ENCODE measurements at places on chromosomes 13 and 19. TPM values are rescaled to one million over a fixed set of nuclear protein-coding genes. Genes with fewer than 3 reads are reported as not detected.

Gene BST2
- total RNA-seq, result 147 TPM

Gene PEG3
- total RNA-seq, result not detected

Gene CEACAM3
- total RNA-seq, result not detected

DNA sequence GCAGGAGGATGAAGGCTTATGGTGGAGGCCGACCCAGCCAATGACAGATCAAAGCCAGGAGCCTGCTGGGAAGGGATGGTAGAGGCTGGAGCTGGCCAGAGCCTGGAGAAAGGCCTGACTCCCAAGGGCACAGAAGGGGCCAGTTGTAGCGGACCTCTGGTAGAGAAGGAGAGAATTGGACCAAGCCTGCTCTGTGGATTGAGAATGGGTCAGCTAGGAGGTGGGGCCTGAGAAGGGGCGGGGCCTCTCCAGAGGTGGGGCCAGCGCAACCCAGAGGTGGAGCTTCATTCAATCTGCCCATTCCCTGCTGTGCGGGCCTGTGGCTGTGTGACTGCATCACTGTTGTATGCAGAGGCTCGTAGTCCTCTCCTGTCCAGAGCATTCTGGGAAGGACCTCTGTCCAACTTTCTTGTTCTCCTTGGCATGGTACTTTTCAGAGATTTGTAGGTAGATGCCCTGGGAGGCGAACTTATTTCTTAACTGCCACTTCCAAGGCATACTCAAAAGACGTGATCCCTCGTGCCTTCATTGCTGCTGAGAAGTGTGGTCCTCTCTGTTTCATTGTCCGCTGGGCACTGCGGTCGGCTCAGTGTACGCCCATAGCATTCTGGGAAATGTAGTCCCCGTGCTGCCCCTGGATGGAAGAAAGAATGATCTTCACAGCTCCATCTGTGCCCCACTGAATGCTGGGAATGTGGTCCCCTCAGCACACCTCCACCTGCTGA is 6.7 kb downstream of the GRIN2D start:
- peak; percentile 93 for DNase-seq

- no peak for DNase-seq
Observed at GRCh38 chr13:63631006-63631405, 2215.4 kb upstream of the PCDH20 start.

Gene KLK2
- 0.35 TPM for total RNA-seq

DNA sequence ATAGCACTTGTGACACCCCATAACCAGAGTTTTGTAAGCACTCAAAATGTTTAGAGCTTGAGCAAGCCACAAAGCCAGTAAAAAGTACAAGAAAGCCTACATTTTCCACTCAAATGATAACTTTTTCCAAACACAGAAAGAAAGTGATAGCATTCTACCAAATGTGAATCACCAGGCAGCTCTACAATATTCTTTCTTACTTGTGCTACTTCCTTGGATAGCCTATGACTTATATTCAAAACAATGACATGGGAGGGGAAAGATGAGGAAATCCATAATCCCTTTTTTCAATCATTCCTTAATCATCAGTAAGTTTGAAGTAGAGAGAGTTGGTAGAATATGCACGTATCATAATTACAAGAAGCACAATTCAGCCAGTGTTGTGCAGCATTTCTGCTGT is 650.8 kb upstream of the PCDH9 start:
- DNase-seq, result no peak

DNA sequence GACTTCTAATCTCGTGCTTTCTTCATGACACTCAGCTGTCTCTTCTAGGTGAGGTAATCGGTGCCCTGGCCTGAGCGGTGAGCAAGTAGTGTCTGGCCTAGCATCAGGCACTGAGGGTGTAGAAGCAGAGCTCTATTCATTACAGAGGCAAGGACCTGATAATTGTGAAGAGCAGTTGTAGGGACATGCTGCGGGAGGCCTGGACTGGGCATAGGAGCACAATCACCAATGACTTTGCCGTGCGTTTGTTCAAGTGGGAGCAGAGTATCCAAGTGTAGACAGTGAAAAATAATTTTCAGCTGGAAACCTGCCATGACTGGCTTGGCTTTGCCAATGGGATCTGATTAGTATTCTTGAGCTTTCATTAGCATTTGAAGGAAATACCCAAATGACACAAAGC is 32.1 kb upstream of the DCLK1 start:
- DNase-seq, result no peak

DNA sequence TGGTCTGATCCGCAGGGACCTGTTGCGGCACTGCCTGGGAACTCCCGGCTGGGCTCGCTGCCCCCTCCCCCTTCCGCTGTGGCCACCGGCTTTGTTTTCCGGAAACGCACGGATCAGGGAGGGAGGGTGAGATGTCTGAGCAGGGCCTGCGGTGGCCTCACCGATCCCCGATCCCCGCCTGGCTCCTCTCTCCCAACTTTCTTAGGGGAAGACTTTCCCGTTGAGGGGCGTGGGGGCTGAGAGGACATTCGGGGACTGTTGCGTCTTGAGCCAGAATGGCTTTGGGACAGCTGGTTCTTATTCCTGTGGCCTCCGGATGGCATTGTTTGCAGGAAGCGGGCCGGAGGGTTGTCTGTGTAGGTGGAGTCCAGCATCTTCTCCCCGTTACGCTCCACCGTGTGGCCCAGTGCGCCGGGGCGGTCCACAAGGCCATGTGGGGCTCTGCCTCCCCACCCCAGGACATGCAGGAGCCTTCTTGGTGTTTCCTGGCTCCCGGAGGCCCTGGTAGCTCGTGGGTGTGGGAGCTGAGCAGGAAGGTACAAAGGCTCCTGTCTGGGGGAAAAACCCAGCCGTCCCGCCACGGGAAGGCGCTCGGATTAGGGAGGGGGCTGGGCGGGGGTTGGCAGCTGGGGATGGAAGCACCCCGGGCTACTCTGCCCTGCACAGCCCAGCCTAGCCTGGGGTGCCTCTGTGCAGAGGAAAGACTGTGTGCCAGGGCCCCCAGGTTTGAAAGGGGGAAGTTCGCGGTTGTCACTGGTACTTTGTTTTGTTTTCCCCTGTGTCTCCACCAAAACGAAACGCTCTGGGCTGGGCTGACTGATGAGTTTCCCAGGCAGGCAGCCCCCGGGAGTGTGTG is 1.3 kb downstream of the CSNK1G2 start:
- peak; percentile 95 for DNase-seq

DNA sequence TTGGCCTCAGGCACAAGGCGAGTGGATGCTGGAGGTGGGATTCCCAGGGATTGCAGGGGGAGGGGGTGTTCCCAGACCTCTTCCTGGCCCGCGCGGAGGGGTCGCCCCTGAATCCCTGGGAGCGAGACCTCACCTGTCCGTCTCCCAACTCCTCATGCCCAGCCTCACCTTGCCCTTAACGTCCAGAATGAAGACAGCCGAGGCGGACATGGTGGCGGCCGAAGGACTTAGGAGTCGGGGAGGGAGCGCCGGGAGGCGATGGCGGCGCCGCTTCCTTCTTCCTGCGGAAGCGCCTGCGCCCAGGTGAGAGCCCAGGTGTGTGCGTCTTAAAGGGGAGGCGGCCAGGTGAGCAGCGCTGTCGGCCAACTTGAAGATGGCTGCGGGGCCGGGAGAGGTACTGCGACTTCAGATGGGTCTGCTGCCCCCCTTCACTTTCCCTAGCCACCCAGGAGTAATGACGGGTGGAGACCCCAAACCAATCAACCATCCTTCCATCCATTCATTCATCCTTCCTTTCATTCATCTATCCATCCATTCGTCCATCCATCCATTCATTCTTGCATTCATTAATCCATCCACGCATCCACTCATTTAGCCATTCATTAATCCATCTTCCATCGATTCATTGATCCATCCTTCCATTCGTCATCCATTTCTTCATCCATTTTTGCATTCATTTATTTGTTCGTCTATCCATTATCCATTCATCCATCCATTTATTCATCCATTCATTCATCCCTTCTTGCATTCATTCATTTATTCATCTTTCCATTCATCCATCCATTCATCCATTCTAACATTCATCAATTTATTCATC is at the start of gene AP1M2:
AP1M2 (minus strand) TSS at position 291 of the 817 bp plus-strand sequence; CDS start at position 210, 81 bp downstream.
- peak; percentile 91 for DNase-seq

DNA sequence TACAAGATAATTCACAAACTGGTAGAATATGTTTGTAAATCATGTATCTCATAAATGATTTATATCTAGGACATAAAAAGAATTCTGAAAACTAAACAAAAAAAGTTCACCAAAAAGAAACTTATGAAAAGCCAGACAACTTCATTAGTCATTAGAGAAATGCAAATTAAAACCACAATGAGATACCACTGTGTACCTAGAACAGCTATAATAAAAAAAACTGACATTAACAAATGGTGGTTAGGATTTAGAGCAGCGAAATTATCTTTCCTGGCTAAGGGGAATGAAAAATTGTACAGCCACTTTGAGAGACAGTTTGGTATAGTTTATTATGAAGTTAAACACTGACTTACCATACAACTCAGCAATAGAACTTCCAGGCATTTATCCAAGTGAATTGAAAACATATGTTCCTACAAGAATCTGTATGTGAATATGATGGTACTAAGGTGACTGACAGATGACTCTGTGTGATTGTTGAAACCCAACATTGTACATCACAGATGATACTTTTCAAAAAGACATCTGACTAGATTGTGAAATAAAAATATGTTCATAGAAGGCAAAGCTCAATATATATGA is 41.8 kb downstream of the UGGT2 start:
- DNase-seq, result no peak

Gene ZNF221
- total RNA-seq, result 9.7 TPM

Gene ZNF607
- total RNA-seq, result 19.2 TPM

DNA sequence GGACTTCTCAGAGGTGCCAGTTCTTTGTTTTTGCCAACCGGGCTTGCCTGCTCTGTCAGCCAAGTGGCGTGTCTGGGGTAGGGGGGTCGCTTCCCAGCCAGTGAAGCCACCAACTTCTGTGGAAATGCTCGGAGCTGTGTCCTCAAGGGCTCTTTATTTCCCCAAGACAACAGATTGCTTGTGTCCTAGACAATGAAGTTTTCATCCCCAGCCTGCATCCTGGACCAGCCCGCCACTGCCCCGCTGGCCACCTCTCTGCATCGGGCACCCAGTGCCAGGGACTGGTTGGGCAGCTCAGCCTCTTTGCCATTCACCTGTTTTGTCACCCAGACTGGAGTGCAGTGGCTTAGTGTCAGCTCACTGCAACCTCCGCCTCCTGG is 3.7 kb downstream of the RAB11B start:
- no peak for DNase-seq

Gene ZNF649
- 69.3 TPM for total RNA-seq

Gene LMTK3
- total RNA-seq, result 14.5 TPM

Gene KLK3
- total RNA-seq, result not detected

Gene USHBP1
- 3.8 TPM for total RNA-seq

Gene MIA
- not detected for total RNA-seq

Gene PABPC3
- total RNA-seq, result not detected

GRCh38 chr19:28294395-28294794 is 918.6 kb downstream of the UQCRFS1 start:
- no peak for DNase-seq

Gene SIGLEC9
- total RNA-seq, result not detected

- DNase-seq, result peak; percentile 44
Observed at GRCh38 chr13:52001120-52001731, 10.0 kb downstream of the ATP7B start.

GRCh38 chr13:80740071-80740470 is 399.1 kb upstream of the SPRY2 start:
- DNase-seq, result no peak

Gene ZNF730
- total RNA-seq, result 32.6 TPM

DNA sequence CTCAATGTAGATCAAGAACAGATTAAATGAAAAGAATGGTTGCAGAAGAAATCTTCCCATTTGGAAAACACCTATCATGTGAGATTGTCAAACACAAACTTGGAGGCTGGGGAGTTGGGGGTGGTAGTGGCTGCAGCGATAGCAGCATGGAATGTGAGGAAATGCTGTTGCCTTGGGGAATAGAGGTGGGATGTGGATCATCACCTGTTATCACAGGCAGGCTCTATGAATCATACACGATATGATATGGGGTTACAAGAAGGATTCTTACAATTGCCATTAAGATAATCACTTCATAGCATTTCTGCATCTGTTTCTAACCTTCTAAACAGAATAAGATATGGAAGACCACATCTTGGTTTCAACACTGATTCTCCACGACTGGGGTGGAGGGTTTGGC is 88.7 kb downstream of the RNASEH2B start:
- no peak for DNase-seq

DNA sequence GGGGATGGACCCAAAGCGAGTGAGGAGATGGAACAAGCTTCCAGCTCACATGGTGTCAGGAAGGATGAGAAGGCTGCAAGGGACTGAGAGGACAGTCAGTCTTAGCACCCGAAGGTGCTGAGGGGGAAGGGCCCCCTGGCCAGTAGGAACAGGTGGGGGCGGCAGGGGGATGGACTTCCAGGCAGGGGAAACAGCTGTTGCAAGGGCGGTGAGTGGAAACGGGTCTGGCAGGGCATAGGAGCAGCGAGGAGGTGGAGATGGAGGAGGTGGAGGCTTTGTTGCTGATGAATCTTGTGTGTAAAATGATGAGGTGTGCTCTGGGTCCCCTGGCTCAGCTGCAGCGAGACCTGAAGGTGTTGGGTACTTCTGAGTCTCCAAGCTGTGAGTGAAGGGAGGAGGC is 1.2 kb downstream of the MAP1S start:
- no peak for DNase-seq

GRCh38 chr13:106683179-106683578 is 115.2 kb upstream of the ARGLU1 start:
- no peak for DNase-seq

GRCh38 chr13:99528547-99528946 is 27.3 kb downstream of the TM9SF2 start:
- no peak for DNase-seq

Gene DMKN
- 465 TPM for total RNA-seq

- no peak for DNase-seq
Observed at GRCh38 chr13:33202644-33203169, 82.8 kb downstream of the STARD13 start.

Gene TNFSF11
- 0.53 TPM for total RNA-seq

DNA sequence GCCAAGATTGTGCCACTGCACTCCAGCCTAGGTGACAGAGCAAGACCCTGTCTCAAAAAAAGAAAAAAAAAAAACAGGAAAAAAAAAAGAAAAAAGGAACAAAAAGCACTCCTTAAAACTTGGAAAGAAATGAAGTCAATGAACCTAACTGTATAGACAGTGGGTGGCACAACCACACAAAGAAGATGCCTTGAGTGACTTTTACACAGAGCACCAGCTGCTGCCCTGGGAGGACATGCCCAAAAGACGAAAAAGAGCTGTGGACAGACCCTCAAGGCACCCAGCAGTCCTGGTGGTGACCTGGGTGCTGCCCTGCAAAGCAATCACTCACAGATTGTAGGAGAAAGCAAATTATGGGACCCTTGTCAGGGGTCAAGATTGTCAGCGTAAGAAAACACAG is 5.9 kb upstream of the LAMP1 start:
- no peak for DNase-seq

DNA sequence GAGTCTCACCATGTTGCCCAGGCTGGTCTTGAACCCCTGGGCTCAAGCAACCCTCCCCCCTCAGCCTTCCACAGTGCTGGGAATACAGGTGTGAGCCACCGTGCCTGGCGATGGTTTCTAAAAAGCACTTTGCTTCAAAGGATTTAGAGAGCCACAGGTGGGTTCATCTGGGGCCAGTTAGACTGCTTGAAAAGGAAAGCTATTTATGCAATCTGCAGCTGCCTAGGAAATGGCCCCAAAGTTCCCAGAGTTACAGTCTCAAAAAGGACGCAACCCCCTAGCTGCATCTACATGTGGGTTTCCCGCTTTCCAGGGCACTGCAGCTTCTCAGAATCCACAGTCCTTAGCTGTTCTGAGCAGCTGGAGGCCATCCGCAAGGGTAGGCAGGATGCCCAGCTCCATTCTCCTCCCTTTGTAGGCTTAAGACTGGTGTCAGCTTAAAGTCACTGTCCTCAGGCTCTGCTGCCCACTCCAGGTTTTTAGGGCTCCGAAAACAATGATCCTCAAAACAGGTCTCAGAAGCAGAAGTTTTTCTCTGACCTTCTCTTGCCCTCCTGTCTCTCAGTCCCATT is 41.4 kb downstream of the ZNF823 start:
- no peak for DNase-seq
